ENCODE measurements at places on chromosomes 16 and 17.

DNA sequence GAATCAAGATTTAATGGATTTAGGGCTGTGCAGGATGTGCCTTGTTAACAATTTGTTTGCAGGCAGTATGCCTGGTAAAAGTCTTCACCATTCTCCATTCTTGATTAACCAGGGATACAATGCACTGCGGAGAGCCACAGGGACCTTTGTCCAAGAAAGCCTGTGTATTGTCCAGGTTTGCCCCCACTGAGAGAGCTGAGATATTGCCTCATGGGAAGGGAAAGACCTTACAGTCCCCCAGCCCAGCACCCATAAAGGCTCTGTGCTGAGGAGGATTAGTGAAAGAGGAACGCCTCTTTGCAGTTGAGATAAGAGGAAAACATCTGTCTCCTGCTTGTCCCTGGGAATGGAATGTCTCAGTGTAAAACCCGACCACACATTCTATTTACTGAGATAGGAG lies 2169.6 kb downstream of the TP53TG3F start:
- no peak for DNase-seq

DNA sequence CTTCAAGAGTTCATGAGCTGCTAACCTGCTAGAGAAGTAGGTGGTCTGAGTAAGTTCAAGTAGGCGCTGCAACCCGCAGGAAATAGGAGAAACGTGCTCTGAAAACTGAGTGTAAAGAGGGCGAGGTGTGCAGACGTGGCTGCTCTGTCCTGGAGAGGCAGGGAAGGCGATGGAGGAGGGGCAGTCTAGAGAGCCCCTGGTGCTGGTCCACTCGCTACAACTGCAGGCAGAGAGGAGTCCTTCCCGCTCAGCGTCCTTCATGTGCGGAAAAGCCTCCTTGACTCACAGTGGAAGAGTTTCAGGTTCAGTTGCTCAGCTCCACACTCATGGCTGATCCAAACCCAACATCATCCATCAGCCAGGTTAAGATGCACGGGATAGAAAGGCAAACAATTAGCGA lies 12.1 kb downstream of the ABCA3 start:
- no peak for DNase-seq

- DNase-seq, result no peak
Observed at GRCh38 chr16:51222016-51222415, 70.9 kb upstream of the SALL1 start.

- DNase-seq, result no peak
Observed at GRCh38 chr16:8258523-8258922, 331.8 kb downstream of the TMEM114 start.

- DNase-seq, result no peak
Observed at GRCh38 chr17:9700136-9700535, 54.8 kb downstream of the USP43 start.

DNA sequence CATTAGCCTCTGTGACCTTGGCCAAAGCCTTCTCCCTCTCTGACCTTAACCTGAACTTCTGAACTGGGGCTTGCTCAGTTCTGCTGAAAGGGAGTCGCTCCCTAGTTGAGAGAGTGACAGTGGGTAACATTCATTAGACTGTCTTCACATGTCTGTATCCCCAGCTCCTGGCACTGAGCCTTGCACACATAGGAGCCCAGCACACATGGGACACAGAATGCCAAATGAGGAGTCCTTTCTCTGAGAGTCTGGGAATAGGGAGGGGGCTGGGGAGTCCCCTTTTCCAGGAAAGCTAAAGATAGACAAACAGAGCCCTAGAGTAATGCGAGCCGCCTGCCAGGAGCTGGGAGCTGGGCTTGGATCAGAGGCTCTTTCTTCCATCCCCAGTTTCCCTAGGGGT lies 2.5 kb downstream of the TAC4 start:
- peak; percentile 13 for DNase-seq

- DNase-seq, result no peak
Observed at GRCh38 chr17:70071127-70071526, 3.9 kb upstream of the KCNJ16 start.

DNA sequence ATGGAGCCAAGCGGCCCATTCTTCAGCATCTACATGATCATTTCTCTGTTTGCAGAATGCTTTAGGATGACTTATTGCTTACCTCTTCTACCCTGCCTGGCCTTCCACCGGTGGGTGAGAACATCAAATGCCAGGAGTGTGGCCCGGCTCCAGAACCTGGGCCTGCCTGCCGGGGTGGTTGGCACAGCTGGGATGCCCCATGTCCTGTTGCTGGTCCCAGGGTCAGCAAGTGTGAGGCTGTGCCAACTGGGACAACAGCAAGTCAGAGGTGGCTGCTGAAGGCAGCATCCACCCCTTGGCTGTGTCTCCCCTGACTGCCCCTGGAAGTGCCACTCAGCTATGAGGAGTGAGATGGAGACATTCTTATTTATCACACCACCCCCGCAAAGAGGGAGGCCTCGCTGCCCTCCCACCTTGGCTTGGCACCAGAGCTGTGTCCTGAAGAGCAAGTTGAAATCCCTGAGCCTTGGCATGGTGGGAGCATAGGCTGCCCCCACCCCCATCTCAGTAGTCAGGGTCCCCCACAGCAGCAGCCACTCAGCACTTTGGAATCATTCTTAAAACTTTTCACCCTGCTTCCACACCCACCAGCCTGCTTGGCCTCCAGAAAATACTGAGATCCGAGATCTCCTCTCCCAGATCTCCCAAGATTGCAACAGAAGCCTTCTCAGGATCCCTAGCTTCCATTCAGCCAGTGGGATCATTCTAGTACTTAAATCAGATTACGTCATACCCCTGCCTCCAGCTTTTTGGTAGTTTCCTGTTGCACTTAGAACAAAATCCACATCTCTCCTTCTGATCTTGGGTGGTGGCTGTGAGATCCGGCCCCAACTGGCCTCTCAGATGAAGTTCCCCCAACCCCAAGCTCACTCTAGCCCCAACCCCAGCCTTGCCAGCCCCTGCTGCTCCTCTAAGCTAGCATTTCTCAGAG lies 127.5 kb downstream of the SOCS1 start:
- no peak for DNase-seq

DNA sequence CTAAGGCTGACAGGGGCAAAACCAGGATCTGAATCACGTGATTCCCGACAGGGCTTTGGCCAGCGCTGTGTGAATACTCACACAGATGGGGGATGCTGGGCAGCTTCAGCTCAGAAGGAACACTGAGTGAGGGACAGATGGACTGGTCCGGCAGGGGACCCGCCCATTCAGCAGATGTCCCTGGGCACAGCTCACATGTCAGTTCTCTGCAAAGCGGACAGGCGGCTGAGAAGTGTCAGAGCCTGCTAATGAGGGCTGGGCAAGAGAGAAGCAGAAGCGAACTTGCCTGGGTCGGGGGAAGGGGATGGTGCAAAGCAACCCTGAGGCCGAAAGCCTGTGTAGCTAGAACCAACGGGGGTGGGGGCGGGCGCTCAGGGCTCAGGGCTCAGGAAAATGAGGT lies 11.9 kb upstream of the GLIS2 start:
- no peak for DNase-seq

DNA sequence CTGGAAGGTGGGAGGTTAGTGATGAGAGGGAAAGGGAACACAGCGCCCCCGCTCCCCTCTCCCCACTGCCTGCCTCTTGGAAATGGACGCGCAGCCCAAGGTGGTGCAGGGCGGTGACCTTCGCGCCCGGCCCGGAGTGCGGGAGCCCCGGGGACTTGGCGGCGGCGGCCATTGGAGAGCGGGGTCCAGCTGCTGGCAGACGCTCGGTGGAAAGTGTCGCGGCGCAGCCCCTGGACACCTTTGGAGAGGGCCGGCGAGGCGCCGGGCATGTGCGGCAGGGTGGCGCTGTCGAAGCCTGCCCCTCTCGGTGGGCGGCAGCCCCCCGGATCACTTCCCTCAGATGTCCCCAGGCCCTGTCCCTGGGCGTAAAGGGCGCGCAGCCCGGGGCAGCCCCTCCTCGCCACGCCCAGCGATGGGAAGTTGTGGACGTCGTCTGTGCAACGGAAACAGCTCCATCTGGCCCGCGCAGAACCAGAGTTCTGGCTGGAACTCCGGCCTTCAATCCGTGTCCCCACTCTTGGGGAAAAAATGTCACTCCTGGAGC lies 16.7 kb downstream of the SALL1 start:
- no peak for DNase-seq

DNA sequence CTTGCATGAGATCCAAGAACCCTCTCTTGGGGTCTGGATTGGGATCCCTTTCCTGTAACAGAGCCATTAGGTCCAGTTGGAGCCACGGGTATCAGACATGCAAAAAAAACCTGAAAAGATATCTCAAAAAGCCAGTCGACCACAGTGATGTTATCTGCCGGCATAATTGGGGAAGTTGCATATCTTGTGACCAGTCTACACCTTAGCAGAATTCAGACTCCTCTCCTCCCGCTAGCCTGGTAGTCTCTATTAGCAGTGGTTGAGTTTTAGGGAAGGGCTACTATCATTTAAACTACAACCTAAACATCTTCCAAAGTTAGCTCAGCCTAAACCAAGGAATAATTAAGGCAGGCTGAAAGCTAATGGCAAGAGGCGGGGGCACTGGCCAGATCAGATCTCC lies 16.2 kb upstream of the PSMD7 start:
- no peak for DNase-seq

GRCh38 chr16:62966626-62967025 lies 930.4 kb upstream of the CDH8 start:
- no peak for DNase-seq

GRCh38 chr17:62725791-62726249 lies 82.3 kb downstream of the MARCHF10 start:
- DNase-seq, result no peak

GRCh38 chr16:25270577-25270976 lies 12.9 kb upstream of the ZKSCAN2 start:
- no peak for DNase-seq

DNA sequence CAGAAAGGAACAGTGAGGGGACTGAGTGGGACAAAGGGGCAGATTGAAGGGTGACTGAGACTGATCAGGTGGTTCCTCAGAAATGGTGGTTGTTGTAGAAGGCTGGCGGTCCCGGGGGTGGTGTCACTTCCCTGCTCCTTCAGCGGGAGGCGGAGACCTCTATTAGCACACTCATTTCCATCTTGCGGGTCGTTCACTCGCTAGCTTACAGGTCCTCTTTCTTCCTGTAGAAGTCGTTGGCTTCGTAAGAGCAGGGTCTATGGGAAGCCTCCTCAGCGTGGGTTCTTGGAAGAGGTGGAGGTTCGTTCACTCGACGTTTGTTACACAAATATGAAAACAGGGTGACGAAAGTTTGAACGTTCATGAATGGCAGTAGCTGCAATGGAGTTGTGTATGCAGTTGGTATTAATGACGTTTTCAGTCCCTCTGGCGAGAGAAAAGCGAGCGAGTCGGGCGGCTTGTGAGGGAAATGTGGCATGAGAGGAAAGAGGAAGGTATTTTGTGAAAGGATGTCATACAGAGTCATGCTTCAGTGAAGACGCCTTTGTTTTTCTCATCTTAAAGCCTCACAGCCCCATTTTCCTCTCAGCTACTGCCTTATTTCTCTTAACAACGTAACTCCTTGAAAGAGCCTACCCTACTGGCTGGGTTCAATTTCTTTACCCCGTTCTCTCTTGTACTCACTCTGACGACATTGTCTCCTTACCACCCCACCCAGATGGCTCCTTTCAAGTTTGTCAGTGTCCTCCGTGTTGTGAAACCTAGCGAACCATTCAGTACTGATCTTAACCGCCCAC lies 667 bp downstream of the EFCAB13 start:
- peak; percentile 23 for DNase-seq

DNA sequence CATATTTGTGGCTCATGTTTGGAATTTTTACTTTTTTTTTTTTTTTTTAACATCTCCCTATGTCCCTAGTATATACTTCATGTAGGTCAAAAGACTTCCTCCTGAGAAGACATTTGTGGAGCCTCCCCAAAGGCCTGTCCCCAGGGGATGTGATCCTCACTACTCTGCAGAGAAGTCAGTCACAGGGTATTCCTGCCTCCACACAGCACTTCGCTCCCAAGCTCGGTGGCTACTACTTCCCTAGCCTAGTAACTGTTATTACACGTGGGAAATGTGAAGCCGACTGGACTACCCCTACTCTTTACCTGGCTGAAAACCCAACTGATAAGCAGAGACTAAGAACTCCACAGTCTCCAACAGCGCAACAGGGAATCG lies 116.8 kb downstream of the HIC1 start:
- no peak for DNase-seq

GRCh38 chr17:65783845-65784334 lies 222.4 kb upstream of the AXIN2 start:
- DNase-seq, result no peak

GRCh38 chr17:44355642-44356099 lies 8.0 kb downstream of the FAM171A2 start:
- no peak for DNase-seq

GRCh38 chr17:21167303-21167702 lies 40.5 kb downstream of the DHRS7B start:
- no peak for DNase-seq

DNA sequence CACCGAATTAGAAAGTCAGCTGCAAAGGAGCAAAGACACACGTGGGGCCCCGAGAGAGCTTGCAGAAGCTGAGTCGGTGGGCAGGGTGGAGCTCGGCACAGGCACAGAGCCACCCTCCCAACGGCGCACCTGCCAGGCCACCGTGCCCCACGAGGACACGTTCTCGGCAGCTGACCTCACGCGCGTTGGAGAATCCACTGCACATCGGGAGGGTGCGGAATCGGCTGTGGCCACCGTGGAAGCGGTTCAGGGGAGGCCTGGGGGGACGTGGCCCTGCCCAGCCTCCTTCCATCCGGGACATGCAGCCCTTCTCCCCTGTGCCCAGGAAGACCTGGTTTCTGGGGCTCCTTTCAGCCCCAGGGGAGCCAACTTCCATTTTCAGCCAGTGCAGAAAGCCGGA lies 20.9 kb upstream of the ZFPM1 start:
- no peak for DNase-seq

- no peak for DNase-seq
Observed at GRCh38 chr16:83554096-83554495, 253.7 kb upstream of the HSBP1 start.

DNA sequence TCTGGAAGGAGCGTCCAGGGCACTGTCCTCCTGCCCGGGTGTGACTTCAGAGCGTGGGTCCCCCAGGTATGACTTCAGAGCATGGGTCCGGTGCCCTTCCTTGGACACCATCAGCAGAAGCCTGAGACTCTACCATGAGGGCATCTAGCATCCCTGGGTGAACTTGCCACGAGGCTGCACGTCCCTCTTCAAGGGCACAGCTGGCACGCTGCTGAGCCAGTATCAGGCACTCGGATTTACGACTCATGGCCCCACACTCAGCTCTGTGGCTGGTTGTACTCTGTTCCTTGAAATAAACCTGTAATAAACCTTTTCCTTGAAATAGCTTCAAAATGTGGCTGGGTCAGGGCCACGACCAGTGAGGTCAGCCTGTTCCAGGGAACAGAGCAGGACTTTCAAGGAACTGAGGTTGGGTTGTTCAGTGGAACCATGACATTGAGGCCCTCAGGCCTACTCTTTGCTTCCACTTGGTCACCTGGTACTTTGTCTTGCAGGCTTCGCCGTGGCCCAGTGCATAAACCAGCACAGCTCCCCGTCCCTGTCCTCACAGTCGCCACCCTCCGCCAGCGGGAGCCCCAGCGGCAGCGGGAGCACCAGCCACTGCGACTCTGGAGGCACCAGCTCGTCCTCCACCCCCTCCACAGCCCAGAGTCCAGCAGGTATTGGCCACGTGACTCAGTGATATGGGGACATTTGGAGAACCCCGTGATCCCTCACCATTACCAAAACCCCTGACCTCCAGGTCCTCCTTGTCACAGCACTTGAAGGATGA lies 89.9 kb downstream of the SOCS1 start:
- no peak for DNase-seq
